OCI-LY7 (cell line): ENCODE measurements at places on chromosomes 11 and 22.

- no peak for DNase-seq
Measured at GRCh38 chr11:115958089-115959000, 454.1 kb upstream of the CADM1 start.

DNA sequence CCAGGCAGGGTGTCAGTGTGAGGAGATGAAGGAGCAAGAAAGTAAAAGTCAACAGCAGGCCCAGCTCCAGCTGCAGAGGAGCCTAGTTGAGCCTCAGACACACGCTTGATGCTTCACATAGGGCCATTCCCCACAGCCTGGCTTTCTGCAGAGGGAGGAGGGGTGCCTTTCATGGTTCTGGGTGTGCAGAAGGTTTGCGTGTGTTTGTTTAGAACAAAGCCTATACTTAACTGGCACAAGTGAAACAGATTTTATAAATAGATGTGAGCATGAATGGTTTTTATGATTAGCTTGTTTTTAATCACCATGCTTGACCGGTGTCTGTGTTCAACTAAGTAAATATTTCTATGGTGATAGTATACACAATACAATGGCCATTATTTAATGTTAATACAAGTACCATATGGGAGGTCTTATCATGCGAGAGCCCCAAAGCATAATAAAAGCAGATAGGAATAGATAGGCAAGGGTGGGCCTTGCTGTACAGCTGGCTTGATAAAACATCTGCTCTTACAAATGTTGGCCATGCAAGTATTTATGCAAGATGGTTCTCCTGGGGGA is 290.2 kb downstream of the ETS1 start:
- DNase-seq = no peak

DNA sequence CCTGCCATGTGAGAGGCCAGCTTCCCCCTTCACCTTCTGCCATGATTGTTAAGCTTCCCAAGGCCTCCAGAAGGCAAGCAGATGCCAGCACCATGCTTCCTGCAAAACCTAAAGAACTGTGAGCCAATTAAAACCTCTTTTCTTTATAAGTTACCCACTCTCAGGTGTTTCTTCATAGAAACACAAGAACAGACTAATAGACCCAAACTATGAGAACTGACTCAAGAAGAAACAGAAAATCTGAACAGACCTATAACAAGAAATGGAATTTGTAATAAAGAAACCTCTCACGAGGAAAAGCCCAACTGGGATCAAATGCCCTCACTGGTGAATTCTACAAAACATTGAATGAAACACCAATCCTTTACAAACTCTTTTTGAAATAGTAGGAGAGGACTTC is 12.0 kb downstream of the NPAT start:
- no peak for DNase-seq

DNA sequence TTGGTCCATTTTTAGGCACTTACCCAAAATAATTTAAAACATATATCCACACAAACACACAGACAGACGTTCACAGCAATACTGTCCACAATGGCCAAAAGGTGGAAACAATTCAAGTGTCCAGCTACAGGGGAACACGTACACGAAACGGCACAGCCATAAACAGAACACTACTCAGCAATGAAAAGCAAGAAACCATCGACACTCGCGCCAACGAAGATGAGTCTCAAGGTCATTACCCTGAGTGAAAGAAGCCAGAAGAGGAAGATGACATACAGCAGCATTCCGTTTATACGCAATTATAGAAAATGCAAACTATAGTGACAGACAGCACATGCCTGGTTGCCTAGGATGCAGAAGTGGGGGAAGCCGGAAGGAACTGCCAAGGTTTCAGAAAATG is 13.4 kb upstream of the COMT start:
- DNase-seq = no peak

DNA sequence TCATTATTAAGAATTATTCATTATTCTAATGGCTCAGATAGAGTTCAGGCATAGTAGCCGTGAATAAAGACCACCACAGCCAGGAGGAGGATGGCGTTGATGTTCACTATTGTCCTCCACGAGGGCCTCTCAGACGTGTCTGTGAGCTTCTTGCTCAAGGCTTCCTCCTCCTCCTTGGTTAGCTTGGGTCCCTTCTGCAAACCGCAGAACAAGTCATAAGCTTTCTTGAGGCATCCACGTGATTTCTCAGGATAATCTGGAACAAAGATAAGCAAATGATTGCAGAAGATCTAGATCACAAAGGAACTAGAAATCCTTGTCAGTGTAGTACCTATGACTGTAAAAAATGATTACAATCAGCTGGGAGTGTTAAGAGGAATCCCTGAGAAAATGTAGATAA is 13.6 kb upstream of the RFPL2 start:
- no peak for DNase-seq

DNA sequence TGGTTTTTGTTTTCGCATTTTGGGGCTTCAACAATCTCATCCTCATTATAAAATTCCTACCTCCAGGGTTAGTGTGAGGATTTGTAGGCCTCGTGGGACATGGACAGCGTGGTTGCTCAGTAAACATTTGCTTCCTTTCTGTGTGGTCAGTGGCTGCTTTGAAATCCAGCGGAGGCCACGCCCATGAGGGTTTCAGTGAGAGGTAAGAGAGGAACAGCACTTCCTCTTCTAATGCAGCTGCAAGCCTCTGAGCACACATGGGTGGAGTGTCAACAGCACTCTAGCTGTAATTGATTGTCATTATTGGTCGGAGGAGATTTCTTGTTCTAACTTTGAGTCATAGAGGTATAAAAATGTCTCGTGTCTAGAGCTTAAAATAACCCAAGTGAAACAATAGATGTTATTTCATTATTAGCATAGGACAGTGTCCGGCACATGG is 6.0 kb upstream of the ARHGAP42 start:
- DNase-seq = peak; percentile 56
